ENCODE measurements at places on chromosomes 4 and X. TPM values are rescaled to one million over a fixed set of nuclear protein-coding genes. Genes with fewer than 3 reads are reported as not detected.

DNA sequence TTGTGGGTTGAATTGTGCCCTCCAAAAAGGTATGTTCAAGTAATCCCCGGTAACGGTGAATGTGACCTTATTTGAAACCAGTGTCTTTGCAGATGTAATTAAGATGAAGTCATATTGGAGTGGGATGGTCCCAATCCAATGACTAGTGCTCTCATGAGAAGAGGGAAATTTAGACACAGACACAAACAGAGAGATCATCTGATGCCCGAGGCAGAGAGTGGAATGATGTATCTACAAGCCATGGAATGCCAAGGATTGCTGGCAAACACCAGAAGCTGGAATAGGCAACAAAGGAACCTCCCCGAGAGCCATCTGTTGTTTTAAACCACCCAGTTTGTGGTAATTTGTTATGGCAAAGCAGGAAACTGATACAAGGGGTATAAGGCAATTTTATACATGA lies 35.1 kb downstream of the RPS6KA3 start:
- DNase-seq, result no peak

DNA sequence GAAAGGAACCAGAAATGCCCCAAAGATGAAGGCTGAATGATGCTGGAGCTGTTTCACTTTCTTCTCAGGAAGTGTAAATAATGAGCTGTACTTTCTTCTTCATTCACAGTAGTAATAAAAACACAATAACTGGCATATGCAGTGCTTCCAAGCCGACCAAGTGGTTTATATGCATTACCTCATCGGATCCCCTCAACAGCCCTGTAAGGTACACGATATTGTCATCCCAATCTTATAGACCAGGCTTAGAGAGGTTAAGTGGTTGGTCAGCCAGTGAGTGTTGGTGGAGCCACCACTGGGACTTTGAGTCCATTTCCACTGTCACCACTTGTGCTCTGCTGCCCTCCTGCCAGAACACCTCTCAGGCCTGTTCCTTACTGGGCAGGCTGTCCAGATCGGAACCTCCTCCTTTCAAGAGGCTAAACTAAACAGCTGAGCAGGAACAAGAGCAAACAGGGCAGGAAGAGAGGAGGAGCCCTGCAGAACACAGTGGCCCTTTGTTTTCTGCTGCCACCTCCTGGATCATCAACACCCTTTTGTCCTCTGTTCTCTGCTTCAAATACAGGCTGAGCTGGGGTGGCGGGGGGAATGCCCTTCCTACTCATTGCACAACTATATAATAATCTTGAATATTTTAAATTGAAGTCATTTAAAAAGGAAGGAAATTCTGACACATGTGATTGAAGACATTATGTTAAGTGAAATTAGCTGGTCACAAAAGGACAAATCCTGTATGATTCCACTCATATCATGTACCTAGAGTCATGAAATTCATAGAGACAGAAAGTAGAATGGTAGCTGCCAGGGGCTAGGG lies 112.5 kb upstream of the ATP6AP2 start:
- DNase-seq, result peak; percentile 24

GRCh38 chr4:178689926-178690325 lies 1247.7 kb upstream of the AGA start:
- DNase-seq, result no peak

- no peak for DNase-seq
Measured at GRCh38 chr4:175559126-175559525, 252.9 kb downstream of the GPM6A start.

DNA sequence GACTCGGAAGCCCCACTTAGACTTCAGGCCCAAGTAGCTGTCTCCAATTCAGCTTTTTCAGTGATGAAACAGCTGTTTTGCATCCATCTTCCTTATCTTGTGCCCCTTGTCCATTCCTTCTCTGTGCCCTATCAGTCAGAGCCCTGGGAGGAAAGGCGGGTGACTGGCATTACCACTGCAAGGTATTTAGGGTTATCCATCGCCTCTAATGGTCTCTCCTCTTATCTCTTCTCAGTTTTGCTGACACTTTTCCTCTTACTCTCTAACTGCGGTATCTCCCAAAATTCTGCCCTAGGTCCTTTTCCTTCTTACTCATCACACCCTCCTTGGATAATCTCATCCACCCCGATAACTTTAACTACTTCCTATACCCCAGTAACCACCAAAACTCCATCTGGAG lies 13.7 kb downstream of the GAB3 start:
- DNase-seq, result no peak

- no peak for DNase-seq
Measured at GRCh38 chr4:7985891-7986441, 46.3 kb upstream of the AFAP1 start.

The ZFP42 gene
- total RNA-seq, result not detected

The CENPVL2 gene
- total RNA-seq, result not detected

The AMBN gene
- total RNA-seq, result not detected
